ENCODE measurements at places on chromosomes 7 and 10. TPM values are rescaled to one million over a fixed set of nuclear protein-coding genes. Genes with fewer than 3 reads are reported as not detected.

- no peak for DNase-seq
These were observed 29.0 kb upstream of the BMS1 start for GRCh38 chr10:42753507-42754154.

- no peak for DNase-seq
These were observed 30.7 kb upstream of the INSIG1 start for GRCh38 chr7:155267023-155267422.

- DNase-seq: no peak
These were observed 30.5 kb upstream of the PWWP2B start for GRCh38 chr10:132366499-132366898.

GRCh38 chr10:45437587-45438465 is 63.8 kb downstream of the ALOX5 start:
- no peak for DNase-seq

Gene OR2A5
- not detected for total RNA-seq

GRCh38 chr7:98641646-98642500 is 24.8 kb downstream of the NPTX2 start:
- DNase-seq: no peak

GRCh38 chr7:141366091-141366621 is 185.1 kb upstream of the AGK start:
- DNase-seq: no peak

Gene EVX1
- total RNA-seq: 0.31 TPM

Gene INHBA
- total RNA-seq: not detected

DNA sequence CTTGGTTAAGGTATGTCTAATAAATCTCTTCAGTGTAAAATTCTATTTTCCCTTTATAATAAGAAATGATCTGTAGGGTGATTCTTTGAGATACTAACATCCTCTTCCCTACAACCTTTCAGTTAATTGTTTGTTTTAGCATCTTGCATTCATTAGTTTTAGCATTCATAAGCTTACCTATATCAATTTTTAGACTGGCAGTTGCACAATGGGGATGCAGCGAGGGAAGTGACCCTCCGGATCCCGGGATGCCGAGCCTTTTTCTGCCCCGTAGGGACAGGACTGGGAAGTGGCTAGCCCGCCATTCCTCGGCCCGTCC is 508 bp upstream of the KIF20B start:
- no peak for DNase-seq

Gene ADAM12
- total RNA-seq: not detected

GRCh38 chr7:97002555-97003261 is 2.6 kb upstream of the DLX6 start:
- no peak for DNase-seq

- no peak for DNase-seq
These were observed 48.8 kb downstream of the ADCYAP1R1 start for GRCh38 chr7:31100871-31101270.

Gene ASB10
- total RNA-seq: not detected

DNA sequence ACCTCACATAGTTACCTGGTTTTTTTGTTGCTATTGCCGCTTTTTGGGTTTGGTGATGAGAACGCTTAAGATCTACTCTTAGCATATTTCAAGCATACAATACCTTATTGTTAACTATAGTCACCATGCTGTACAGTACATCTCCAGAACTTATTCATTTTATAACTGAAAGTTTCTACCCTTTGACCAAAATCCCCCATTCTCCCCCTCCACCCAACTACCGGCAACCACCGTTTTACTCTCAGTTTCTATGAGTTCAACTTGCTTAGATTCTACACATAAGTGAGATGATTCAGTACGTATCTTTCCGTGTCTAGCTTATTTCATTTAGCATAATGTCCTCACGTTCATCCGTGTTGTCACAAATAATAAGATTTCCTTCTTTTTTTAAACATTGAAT is 86.7 kb upstream of the IL6 start:
- DNase-seq: no peak

DNA sequence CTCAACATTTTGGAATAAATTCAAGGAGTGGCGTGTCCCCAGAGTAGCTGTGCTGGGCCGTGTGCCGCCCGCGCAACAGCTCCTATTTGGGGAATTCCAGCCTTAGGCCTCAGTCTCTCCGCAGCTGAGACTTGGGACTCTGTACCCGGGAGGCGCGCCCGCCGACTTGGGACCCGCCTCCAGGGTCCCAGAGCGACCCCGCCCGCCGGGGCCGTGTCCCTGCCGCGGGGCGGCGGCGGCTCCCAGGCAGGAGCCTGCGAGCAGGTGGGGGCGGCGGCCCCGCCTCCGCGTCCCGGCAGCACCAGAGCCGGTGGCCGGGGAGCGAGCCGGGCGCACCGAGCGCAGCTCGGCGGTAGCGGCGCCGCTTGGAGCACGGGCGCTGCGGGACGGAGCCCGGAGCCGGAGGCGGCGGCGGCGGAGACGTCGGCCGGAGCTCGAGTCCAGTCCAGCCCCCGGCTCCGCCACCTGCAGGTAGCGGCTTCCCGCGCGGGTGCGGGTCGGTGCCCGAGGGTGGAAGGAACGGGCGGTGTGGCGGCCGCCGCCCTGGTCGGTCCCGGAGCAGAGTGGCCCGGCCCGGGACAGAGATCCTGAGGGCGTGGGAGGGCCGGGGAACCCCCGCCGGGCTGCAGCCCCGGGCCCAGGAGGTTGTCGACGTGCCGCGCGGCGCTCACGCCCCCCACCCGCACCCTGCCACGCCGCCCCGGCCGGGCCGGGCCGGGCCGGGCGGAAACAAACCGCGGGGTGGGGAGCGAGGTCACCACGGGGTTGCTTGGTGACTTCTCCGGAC is at the start of gene WIPF3:
TSS of gene WIPF3 (plus strand) at position 301 of the 787 bp plus-strand sequence. CDS start 28,217 bp downstream, outside the sequence.
- DNase-seq: no peak

- DNase-seq: no peak
These were observed 39.4 kb downstream of the ADRA2A start for GRCh38 chr10:111116211-111116610.
